ENCODE measurements at places on chromosomes 1 and 21.

DNA sequence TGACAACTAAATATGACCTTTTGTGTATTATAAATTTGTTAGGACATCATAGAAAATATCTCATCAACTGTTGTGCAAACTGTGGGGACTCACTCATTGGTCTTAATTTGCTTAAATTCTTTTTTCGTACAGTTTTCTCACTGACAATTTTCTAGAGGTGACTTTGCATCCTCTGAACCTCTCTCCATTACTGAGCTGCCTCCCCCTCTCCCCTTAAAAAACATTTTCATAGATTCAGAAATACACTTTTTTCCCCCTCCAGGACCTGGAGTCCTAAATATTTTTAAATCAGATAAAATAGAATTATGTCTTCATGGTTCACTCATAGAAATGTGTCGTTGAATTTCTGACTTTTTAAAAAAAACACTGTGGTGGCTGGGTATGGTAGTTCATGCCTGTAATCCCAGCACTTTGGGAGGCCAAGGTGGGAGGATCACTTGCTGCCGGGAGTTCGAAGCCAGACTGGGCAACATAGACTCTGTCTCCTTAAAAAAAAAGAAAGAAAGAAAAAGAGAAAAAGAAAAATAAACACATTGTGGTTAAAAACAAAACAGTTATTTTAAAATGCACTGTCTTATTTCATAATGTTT lies 1.5 kb downstream of the CNST start:
- no peak for DNase-seq

DNA sequence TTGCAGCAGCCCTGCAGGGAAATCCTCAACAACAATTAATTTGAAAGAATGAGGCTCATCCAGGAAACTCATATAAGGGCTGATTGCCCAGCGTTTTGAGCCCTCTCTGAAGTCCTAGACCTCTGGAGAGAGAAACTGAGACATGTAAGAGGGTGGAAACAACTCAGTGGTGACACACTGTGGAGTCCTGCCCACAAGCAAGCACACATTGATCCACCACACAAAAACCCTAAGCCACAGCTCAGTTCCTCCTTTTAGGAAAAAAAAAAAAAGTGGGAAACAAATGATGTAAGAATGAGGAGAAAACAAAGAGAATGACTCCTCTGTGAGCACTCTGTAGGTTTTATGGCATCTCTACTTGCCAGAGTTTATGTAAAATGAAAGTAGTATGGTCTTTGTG lies 22.9 kb upstream of the PLA2G5 start:
- no peak for DNase-seq

GRCh38 chr1:7430047-7430608 lies 341.0 kb upstream of the VAMP3 start:
- DNase-seq, result no peak

GRCh38 chr1:11187494-11187893 lies 1.7 kb upstream of the ANGPTL7 start:
- DNase-seq, result no peak

DNA sequence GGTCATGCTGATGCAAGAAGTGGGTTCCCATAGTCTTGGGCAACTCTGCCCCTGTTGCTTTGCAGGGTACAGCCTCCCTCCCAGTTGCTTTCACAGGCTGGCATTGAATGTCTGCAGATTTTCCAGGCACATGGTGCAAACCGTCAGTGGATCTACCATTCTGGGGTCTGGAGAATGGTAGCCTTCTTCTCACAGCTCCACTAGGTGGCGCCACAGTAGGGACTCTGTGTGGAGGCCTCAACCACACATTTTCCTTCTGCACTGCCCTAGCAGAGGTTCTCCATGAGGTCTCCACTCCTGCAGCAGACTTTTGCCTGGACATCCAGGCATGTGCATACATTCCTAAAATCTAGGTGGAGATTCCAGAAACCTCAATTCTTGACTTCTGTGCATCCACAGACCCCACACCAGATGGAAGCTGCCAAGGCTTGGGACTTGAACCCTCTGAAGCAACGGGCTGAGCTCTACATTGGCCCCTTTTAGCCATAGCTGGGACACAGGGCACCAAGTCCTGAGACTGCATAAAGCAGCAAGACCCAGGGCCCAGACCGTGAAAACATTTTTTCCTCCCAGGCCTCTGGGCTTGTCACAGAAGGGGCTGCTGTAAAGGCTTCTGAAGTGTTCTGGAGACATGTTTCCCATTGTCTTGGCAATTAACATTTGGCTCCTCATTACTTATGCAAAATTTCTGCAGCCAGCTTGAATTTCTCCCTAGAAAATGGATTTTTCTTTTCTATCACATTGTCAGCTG lies 466.2 kb upstream of the PBX1 start:
- DNase-seq, result no peak

GRCh38 chr1:230456478-230456877 lies 30.3 kb upstream of the PGBD5 start:
- no peak for DNase-seq

GRCh38 chr1:91513160-91513559 lies 12.5 kb downstream of the CDC7 start:
- no peak for DNase-seq

DNA sequence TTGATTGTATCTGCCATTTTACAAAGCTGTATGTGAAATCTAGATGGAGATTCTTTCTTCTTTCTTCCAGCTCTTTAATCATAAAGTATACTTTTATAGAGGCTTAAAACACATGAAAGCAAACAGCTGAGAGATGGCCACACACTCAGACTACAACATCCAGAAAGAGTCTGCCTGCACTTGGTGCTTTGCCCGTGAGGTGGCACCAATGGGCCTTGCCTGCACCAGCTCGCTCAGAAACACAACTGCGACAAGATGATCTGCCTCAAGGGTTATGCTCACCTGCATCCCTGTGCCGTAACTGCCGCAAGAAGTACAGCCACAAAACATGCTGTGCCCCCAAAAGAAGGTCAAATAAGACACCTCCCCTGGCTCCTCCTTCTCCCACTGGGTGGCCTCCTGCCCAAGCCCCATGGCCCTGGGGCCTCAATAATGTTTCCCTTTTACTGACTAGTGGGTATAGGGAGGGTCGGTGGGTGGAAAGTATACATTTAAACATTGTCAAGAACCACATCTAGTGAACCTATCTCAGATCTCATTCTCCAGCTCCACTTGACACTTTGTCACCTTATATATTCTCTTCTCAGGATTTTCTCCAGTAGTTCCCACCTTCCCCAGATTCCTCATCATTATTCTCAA lies 66.7 kb upstream of the ANGPTL3 start:
- DNase-seq, result no peak

GRCh38 chr21:34687745-34688144 lies 19.0 kb downstream of the CLIC6 start:
- no peak for DNase-seq

DNA sequence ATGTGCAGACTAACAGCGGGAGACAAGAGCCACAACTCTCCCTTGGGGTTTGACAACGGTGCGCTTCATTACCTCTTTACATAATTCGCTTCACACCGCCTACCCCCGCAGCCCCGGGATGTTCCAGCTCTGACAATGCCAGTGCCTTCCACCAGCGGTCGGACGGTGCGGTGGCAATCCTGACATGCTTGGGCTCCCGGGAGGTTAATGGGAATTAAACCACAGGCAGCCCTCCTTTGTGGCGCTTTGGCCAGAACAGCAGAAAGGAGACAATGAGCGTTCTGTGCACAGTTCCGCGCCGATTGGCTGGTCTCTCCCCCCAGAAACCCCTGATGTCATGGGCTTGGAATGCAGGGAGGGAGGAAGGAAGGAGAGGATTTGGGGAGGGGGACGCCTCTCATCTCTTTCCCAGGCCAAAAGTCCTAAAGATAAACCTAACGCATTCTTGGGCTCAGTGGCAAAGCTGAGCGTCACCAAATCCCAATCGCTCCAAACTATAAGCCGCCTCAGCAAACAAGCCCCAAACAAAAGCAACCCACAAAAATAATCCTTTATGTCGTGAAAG lies 1.3 kb downstream of the CNN3 start:
- DNase-seq, result no peak

DNA sequence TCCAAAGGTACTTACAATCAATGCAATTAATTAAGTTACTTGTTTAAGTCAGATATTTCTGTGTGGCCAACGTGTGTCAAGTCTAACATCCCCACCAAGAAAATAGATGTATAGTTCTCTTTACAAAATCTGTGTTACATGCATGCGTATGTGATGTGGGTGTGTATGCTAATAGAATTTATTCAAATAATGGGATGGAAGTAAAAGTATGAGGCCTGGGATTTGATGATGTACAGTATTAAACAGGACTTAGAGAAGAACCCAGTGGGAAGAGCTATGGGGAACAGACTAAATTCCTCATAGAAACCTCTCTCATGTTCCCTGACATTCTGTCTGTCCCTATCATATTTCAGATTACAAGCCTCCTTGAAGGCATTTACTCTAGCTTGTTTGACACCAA lies 72.5 kb downstream of the IFI44 start:
- no peak for DNase-seq

DNA sequence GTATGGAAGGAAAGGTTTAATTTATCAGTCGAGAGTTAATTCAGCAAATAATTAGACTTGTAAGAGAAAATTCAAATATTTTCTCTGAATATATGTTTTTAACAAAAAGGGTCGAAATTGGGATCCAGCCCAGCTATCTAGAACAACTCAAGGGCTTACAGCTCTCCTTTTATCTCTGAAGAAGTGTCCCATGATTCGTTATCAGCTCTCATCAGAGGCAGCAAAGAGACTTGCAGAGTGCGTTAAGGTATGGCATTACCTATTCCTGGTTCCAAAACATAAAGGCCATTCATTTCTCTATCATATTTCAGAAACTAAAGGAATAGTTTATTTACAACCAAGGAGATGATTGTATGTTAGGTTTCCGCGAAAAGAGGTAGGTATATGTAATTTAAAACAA lies 9.4 kb downstream of the VPS45 start:
- DNase-seq, result no peak

GRCh38 chr1:115220340-115221270 lies 117.4 kb downstream of the NGF start:
- DNase-seq, result no peak

- DNase-seq, result no peak
Measured at GRCh38 chr1:16446116-16446515, 5.6 kb downstream of the NECAP2 start.

GRCh38 chr1:242718967-242719366 lies 194.5 kb upstream of the PLD5 start:
- DNase-seq, result no peak

GRCh38 chr1:221292652-221293051 lies 413.4 kb downstream of the HLX start:
- no peak for DNase-seq

DNA sequence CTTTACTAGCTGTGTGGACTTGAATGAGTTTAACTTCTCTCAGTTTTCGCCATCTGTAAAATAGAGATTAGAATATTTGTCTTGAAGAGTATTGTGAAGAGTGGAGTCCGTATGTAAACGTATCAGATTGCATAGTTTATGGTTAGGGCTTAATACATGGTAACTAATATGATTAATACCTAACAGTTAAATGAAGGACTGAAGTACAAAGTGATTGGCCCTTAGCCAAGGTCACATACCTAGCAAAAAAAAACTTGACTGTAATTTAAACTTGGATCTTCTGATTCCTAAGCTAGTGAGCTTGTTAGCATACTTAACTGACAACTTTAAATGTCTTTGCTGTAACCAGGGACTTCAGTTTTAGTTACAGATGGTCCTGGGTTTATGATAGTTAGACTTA lies 1.9 kb downstream of the GIPC2 start:
- DNase-seq, result no peak

DNA sequence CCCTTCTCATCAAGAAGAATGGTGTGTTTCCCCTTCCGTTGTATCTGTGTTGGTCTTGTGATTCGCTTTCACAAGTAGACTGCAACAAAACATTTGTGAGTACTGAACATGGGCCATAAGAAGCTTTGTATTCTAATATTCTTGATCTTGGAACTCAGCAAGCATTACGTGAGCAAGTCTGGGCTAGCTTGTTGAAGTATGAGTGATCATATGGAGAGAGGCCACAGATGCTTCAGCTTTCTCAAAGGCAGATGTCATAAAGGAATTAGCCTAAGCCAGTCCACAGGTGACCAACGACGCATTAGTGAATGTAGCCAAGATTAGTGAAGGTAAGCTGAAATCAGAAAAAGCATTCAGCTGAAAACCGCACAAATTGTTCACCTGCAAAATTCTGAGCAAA lies 609.6 kb upstream of the NEGR1 start:
- DNase-seq, result no peak

GRCh38 chr21:37041706-37042271 lies 31.1 kb downstream of the PIGP start:
- no peak for DNase-seq

DNA sequence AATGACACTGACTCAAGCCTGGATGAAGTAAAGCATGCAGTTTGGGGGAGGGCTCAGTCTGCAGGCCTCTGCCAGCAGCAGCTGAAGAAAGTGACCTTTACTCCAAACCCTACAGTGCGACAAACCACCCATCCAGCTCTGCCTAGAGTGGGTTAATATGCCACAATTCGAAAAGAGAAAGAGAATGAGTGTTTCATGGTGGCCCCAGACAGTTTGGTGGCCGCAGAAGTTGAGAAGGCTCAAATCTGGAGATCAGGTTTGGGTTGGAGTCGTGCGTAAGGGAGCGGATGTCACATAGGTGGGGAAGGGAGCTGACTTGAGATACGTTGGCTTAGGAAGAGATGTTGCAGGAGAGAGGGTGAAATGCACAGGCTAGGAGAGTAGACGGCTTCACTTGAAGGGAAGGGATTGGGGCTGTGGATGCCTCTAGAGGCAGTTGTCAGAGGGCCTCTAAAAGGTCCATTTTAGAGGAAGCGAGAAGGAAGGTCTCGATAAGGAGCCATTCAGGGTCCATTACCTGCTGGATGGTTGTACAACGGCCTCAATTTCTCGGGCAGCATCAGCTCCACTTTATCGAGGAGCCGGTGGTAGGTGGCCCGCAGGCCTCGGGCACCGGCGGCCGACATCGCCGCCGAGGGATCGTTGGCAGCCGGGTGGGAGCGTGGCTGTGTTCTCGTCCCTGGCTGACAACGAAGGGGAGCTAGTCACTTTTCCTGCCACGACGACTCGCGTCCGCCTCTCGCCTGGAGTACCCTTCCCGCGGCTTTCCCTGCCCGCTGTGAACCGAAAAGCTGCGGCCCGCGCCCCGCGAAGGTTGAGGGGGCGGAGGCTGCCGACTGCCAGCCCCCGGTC lies 1.0 kb upstream of the DCAF6 start:
- DNase-seq, result peak; percentile 7

DNA sequence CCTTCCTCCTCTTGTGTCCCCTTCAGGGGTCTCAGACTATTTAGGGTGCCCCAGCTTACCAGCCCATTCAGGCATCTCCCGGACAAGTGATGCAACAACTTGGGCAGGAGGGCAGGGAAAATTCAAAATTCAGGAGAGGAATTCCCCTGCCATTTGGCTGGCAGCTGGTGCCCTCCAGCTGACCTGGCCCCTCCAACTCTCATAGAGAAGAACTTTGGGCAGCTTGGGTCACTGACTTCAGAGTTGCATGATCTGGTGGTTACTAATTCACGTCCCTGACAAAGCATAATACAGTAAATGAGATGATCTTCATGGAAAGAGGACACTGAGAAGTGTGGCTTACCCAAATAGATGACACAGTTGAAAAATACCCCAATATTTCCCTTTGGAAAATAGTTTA lies at the start of gene FCAMR:
Gene FCAMR (minus strand): TSS at position 15 of the 400 bp plus-strand sequence. CDS start 335 bp downstream, outside the sequence.
- no peak for DNase-seq
